Stimulated activated CD8-positive, alpha-beta memory T cell treated with anti-CD3 and anti-CD28 coated beads, Interleukin-15, amount 100 ng/mL, for 4 hours (primary cell): ENCODE measurements at places on chromosomes 7 and 10.

DNA sequence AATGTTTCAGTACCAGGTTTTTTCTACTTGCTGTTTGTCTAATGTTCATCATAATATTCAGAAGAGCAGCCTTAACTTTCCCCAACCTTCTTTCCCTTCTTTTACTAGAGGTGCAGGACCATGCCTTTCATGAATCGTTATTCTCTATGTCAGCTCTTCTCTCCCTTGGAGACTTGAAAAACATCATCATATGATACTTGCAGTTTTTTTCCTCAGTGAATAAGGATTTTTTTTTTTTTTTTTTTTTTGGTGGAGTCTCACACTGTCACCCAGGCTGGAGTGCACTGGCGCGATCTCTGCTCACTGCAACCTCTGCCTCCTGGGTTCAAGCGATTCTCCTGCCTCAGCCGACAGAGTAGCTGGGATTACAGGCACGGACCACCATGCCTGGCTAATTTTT lies 30.1 kb downstream of the SMNDC1 start:
- no peak for DNase-seq

GRCh38 chr10:110008518-110009339 lies 945 bp downstream of the ADD3 start:
- peak; percentile 4 for DNase-seq

- DNase-seq: no peak
Observed at GRCh38 chr7:138814816-138815332, 16.9 kb upstream of the ATP6V0A4 start.

- no peak for DNase-seq
Observed at GRCh38 chr10:71684356-71685173, 35.0 kb downstream of the C10orf105 start.

DNA sequence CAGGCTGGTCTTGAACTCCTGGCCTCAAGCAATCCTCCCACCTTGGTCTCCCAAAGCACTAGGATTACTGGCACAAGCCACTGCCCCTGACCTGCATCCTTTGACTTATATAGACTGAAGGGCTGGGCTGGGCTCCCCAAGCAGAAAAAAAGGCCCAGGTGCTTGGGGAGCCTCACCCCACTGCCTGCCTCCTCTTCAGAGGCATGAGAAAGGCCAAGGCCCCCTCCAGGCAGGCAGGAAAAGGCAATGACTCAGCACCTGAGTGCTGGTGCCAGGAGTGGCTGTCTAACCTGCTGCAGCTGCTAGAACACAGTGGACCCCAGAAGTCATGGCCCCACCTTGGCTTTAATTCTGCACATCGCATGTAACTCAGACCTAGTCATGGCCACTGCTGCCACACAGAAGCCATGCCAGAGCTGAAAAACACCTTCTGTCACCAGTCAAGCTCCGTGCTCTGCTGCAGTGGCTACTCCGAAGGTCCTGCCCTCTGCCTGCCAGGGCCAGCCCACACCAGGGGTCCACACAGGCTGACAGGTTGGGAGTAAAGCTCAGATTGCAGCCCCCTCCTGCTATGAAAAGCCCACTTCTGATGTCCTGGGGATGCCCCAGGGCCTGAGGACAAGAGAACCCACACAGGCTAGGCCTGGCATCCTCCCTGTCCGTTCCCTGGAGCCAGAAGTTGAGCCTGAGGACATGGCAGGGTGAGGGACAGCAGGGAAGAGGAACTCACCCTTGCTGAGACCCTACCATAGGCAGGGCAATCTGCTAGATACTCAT lies 48.5 kb downstream of the GRID1 start:
- DNase-seq: no peak

DNA sequence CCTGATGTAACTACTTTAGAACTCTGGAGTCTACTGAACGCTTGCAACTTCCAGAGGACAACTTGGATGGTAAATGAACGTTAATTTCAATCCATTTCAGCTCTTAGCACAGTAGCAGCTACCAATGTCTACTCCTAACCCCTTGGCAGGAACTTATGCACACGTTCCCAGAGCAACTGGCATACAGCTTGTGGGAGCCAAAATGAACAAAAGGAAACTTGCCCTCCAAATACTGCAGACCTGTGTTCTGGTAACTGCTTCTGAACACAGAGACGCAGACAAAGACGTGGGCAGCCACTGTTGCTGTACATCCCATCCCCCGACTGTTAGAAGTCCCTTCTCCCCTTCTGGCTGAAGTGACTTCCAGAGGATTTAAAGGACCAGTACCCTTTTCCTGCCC lies 61.3 kb downstream of the XPNPEP1 start:
- DNase-seq: no peak

GRCh38 chr7:79612022-79612421 lies 158.6 kb upstream of the MAGI2 start:
- DNase-seq: no peak

DNA sequence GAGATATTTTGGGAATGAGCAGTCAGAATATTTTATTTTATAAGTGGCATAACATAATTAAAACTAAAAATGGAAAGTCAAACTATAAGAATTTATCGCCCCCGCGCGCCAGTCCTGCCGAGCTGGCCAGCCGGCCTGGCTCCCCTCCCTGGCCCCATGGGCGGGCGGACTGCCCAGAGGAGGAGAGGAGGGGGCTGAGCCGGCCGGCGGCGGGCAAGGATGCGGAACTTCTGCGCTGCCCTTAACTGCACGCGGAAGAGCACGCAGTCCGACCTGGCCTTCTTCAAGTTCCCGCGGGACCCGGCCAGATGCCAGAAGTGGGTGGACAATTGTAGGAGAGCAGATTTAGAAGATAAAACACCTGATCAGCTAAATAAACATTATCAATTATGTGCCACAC lies 96.8 kb downstream of the DKK1 start:
- DNase-seq: no peak

GRCh38 chr10:43128958-43129706 lies 9.1 kb upstream of the CSGALNACT2 start:
- no peak for DNase-seq

DNA sequence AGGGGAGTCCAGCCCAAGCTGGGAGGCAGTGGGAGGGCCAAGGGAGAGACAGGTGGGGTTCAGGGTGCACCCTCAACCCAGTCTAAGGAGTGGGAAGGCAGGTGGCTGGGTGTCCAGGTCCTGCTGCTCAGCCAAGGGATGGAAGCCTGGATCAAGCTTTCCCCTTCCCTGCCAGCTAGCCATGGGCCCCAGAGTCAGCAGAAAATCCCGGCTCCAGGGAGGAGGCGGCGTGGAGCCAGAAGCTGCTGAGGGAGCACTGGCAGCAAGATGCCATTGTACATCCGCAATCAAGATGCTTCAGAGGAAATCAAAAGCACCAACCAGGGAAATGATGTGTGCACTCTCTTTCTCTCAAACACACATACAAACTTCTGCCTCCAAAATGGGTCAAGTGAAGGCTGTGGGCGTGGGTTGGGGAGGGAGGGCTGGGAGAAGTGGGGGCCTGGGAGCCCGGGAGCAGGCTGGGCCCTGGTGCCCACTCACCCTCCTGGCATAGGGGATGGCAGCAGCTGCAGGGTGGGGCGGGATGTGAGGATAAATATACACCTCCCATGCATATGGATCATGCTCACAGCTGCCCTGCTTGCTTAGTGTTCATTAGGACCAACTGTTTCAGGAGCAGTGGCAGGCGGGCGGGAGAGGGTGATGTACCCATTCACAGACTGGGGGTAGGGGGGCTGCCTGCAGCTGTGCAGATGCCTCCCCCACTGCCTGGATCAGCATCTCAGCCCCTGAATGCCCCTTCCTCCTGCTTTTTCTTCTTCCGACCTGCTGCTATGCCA lies 24.2 kb downstream of the TRIM8 start:
- DNase-seq: no peak

DNA sequence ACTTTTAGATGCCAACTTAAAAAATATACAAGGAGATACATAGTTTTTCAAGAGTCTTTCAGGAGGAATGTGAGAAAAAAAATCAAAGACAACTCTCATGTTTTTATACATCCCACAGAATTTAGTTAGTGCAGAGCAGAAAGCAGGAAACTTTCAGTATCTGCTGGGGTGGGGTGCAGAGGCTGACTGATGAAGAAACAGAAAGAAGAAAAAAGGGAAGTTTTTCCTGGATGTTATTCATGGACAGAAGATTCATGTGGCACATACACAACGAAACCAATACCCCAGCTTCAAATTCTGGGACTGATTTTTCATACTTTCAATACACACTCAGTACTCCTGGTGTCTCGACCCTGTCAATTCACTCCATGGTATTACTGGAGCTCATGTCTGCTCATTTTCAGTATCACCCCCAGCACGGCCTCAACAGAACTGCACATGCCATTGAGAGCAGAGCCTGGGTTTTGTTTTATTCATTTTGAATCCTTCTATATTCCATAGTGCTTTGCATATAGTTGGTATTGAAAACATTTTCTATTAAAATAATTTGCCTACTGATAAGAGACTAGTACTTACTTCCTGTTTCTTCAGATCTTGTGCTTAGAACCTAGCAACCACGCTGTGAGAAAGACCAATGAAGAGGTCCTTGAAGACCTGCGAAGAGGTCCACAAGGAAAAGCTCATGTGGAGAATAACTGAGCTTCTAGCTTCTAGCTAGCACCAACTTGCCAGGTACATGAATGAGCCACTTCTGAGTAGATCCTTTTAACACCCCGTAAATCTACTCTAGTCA lies 49.0 kb downstream of the NDUFB2 start:
- DNase-seq: no peak

- peak; percentile 20 for DNase-seq
Observed at GRCh38 chr10:84540617-84541288, 212.4 kb downstream of the CCSER2 start.

DNA sequence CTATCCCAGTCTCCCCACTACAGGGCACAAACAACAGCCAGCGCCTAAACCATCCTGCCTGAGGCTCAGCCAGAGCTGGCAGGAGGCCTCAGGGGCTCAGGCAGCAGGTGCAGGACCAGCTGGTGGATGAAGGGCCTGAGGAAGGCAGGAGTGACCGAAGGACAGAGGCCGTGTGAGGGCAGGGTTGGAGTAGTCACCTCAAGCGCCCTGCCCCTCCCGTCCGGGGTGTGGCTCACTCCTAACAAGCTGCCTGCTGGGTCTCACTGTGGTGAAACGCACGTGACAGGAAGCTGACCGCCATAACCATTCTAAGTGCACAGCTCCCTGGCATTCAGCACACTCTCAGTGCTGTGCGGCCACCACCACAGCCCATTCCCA lies 281.1 kb downstream of the ELFN1 start:
- no peak for DNase-seq

DNA sequence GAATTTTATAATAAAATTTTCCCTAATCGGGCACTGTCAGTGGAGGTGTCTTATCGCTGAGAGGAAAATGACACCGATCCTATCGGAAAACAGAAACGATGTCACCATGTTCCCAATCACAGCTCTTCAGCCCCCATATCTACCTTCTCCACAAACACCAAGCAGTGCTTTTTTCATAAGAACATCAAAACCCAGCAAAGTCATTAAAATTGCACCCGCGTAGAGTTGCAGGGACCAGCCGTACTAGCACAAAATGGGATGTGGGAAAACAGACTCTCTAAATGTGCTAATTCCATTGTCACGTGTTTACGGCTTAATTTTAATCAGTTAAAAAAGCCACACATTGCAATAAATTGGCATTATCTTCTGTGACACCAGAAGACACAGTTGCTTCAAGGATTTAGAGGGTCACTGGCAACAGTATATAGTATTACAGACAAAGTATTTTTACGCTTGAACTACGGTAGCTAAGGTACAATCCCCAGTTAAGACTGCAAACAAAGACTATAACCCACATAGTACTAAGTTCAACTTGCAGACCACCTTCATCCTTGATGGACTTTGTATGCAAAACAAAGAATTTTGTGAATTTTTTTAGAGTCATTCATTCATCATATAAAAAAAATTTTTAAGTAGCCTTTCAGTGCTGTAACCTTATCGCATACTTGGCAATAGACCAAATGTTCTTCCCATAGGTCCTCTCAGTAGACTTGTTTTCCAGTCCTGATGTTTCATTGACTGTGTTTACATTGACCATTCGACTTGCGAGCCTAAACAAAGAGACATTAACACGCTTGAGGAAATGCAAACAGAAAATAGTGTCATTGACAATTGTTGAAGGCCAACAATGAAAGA lies 116.0 kb downstream of the VTI1A start:
- DNase-seq: no peak

DNA sequence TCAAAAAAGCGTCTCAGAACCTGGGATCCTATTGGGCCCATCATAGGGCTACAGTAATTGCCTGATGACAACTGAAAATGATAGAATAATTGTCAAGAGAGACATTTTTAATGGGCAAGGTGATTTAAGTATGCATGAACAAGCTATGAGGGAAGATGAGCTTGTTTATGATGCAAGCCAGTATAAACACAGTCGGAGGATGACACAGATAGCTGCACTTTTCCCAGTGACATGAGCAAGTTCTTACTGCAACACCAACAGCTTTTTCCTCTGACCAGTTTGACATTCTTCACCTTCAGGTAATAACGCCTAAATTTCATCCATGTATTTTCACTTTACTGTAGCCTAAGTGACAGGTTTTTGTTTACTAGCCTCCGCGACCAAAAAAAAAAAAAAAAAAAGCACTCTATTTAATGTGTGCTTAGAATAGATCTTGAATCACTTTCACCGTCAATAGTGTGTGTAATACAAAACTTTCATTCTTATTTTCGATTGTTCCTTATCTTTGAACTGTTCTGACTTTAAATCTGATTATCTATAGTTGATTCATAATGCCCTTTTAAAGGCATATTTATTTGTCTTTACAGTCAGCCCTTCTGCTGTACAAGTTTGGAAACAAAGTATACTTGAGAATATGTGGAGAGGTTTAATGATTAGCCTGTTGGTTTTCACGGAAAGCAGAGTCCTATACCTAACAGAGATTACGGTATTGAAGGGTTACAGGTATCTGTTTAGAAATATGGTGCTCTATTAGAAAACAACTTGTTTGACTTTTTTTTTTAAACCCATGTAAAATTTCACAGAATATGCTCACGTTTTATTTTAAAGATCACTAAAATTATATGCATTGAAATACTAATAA lies 1.7 kb downstream of the FOXP2 start:
- no peak for DNase-seq
